ENCODE measurements at places on chromosomes 4 and X.

DNA sequence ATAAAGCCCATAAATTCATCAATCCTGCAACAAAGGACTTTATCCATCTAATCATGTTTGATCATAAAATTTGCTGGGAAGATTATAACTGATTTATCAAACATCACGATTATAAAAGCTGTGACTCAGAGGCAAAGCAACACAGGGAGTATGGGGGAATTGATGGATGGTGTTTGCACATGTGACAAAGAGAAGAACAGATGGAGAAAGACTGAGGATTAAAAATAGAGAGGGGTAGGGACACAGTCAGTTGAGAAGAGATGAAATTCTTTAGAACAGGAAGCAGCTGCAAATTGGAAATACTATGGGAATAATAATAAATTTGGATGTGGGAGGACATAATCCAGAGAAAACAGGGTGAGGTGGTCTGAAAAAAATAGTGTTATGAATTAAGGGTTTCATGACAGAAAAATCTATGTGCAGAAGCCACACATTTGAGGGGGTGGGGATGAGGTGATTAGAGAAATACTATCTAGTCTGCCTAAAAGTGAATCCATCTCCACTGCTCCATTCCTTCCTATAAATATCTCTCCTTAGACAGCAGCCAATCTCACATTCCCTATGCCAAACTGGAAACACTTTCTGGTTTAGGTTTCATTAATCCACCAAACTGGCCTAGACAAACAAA lies 6.2 kb downstream of the PRR32 start:
- DNase-seq = no peak

- no peak for DNase-seq
Observed at GRCh38 chrX:2262668-2263055, 238.1 kb downstream of the DHRSX start.

GRCh38 chr4:139558235-139559088 lies 2.4 kb upstream of the SETD7 start:
- DNase-seq = no peak

- no peak for DNase-seq
Observed at GRCh38 chr4:88286897-88287296, 2.5 kb upstream of the PPM1K start.

- no peak for DNase-seq
Observed at GRCh38 chrX:74510401-74510800, 89.1 kb downstream of the SLC16A2 start.

DNA sequence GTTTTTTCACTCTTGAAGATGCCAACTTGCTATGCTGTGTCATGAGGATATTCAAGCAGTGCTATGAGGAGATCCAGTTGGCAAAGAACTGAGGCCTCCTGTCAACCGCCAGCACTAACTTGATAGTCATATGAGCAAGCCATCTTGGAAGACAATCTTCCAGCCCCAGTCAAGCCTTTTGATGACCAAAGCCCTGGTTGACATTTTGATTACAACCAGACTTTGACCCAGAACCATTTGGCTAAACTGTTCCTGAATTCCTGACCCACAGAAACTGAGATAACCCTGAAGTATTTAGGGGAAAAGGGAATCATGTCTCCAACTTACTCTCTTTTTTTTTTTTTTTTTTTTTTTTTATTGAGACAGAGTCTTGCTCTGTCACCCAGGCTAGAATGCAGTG lies 32.9 kb downstream of the UGDH start:
- DNase-seq = no peak

- no peak for DNase-seq
Observed at GRCh38 chrX:108271397-108271787, 166.8 kb downstream of the COL4A6 start.
